ENCODE measurements at places on chromosomes 1 and 21.

GRCh38 chr21:35046880-35047229, 2.2 kb downstream of the RUNX1 start:
- DNase-seq, result no peak

- DNase-seq, result no peak
Measured at GRCh38 chr1:241336335-241336734, 20.7 kb downstream of the RGS7 start.

GRCh38 chr1:111754984-111755330, 744 bp upstream of the DDX20 start:
- DNase-seq, result no peak

DNA sequence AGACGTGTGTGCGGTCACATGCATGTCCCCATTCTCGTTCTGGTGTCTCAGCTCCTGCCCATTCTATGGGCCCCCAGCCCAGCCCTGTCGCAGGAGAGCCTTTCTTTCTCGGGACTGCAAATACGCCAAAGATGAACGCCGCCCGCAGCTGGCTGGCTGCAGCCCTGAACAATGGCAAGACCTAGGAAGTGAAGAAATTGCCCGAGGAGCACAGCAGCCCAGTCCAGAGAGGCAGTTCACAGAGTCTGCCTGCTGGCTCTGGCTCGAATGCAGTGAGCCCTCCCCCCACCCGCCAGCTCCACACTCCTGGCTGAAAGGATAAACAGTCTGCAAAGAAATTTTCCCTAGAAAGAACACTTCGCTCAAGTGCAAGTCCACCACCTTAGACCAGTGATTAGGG, 23.3 kb downstream of the PAX7 start:
- no peak for DNase-seq

GRCh38 chr1:224783006-224783651, 146.3 kb upstream of the DNAH14 start:
- no peak for DNase-seq

- no peak for DNase-seq
Measured at GRCh38 chr21:29233611-29234540, 64.8 kb upstream of the BACH1 start.

- no peak for DNase-seq
Measured at GRCh38 chr1:21702780-21703179, 33.6 kb upstream of the RAP1GAP start.

DNA sequence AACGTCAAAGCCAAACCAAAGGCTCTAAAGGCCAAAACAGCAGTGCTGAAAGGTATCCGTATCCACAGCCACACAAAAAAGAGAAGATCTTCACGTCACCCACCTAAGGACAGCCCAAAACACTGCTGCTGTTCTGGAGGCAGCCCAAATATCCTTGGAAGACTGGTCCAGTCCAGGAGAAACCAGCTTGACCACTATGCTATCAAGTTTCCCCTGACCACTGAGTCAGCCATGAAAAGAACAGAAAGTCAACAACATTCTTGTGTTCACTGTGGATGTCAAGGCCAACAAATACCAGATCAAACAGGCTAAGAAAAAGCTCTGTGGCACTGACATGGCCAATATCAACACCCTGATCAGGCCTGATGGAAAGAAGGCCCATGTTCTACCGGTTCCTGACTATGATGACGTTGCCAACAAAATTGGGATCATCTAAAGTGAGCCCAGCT, 32.1 kb downstream of the ARID4B start:
- no peak for DNase-seq

GRCh38 chr21:28138272-28138671, 854.4 kb downstream of the LTN1 start:
- no peak for DNase-seq

DNA sequence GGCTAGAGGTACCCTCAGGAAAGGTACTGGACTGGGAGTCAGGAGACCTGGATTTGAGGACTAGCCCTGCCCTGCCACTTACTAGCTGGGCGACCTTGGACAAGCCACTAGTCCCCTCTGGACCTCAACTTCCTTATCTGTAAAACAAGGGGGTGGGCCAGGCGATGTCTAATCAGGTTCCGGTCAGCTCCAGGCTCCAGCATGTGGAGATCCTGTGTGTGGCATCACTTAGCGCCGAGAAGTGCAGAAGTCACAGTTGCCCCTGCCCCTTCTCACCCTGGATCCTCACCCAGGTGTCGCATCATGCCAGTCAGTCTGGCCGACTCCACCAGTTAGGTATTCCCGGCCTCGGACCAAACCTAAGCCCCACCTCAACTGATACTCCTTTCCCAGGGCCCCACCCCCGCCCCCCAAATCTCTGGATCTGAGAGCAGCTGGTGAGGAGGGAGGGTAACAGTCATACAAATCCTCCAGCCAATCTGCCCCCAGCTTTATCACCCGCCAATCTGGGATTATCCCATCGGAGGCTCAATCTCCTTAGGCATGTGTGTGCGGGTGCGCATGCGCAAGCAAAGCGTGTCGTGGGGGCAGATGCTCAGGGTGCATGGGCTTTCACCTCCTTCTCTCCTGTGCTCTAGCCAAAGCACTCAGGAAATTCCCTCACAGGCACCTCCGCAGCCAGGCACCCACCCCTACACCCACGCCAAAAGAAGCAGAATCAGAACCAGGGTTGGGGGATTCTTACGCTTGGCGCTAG, 5.4 kb downstream of the CELF3 start:
- DNase-seq, result no peak

DNA sequence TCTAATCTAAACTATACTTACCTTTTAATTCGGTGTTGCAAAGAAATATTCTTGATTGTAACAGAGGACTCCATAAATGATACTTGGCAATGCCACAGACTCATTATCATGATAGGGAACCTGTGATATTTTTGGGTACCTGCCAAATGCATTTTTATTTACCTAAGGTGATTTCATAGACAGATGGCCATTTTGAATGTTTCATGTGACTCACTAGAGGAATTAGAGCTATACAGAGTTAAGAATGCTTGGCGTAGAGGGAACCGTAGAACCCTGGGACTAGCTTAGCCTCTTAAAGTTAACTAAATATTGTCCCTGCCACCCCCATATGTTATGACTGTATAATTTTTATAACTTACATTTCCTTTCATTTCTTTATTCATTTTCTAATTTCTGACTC, 136.1 kb downstream of the DISP1 start:
- no peak for DNase-seq

DNA sequence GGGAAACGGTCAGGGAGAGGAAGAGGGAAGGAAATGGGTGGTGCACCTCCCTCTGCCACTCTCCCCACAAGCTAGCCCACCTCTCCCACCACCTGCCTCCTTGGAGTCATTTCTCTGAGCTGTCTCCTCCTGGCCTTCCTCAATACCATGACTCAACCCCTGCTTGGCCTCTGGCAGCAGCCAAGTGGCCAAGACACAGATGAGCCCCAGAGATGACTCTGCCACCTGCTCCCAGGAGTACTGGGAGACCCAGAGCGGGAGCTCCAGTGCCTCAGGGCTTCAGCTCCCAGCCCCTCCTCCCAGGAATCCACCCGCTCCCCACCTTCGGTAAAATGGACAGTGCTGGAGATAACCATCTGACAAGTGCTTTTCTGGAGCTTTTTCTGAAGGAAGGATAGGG, 2.6 kb downstream of the S100A16 start:
- no peak for DNase-seq

DNA sequence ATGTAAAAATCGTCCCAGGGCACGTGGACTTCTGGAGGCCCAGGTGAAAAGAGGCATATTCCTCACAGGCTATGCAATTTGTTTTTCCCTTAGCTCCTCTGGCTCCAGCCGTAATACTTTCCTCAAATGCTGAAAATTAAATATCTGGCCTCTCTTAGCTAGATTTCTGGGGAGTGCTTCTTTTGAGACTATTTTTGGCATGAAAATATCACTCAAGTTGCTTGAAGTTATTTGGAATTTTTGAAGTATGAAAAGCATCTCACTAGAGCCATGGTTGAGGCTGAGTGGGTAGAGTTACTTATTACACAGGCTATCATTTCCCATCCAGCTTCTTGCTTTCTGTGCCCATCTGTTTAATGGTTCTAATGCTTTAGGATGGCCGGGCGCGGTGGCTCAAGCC, 59.7 kb downstream of the MYOM3 start:
- no peak for DNase-seq

- no peak for DNase-seq
Measured at GRCh38 chr1:36128126-36128904, 3.3 kb upstream of the COL8A2 start.

DNA sequence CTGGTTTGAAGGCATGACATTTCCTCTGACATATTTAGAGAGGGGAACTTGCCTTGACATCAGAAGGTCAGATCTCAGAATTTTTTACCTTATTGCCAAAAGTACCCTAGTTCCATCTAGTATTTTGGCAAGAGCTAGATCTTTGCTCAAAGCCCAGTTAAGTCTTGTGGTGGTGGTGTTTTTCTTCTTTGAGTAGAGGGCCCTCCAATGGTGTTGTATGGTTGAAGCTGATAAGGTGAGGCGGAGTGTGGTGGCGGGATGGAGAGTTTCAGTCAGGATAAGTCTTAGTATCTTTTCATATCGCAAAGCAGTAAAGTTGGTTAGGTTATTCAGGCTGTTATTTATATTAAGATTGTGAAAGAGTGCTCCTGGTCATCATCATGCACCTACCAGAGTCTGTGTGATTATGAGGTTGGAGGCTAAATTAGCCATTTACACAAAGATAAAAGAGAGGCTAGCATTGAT, 20.1 kb upstream of the MACF1 start:
- no peak for DNase-seq

- DNase-seq, result no peak
Measured at GRCh38 chr1:95730986-95731385, 497.0 kb downstream of the RWDD3 start.

- DNase-seq, result no peak
Measured at GRCh38 chr1:119954476-119955422, 58.4 kb upstream of the ADAM30 start.

- DNase-seq, result no peak
Measured at GRCh38 chr1:73800376-73800775, 397.6 kb downstream of the LRRIQ3 start.

GRCh38 chr1:911875-912739, 11.6 kb upstream of the SAMD11 start:
- no peak for DNase-seq

DNA sequence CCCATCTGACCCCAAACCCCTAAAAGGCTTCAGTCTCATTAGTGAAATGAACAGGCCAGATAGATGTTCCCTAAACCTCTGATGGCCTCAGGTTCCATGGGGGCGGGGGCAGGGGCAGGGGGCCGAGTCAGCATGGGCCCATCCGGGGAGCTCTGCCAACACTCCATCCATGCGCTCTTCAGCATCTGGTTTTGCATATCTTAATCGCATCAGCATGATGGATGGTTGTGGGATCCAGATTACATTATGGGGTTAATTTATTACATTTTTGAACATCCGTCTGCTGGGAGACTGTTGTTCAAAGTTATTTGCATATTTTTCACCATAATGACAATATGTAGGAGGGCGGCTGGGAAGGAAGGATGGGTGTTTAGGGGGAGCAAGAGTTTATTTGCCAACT, 3.1 kb upstream of the MAD2L2 start:
- no peak for DNase-seq
